Camera-type eye (tissue), 1 donor: ENCODE measurements at places on chromosomes 16 and 17. TPM values are rescaled to one million over a fixed set of nuclear protein-coding genes. Genes with fewer than 3 reads are reported as not detected.

ARHGAP44 gene
- 12.5 TPM for total RNA-seq

ANKFN1 gene
- total RNA-seq, result 3.5 TPM

CEP295NL gene
- 11.7 TPM for total RNA-seq

FBXW10 gene
- total RNA-seq, result 0.38 TPM
